ENCODE measurements at places on chromosomes 7 and 10. TPM values are rescaled to one million over a fixed set of nuclear protein-coding genes. Genes with fewer than 3 reads are reported as not detected.
A peak's percentile ranks its signal among the peaks of the same experiment; 100 is the strongest.

PIP gene
- polyA plus RNA-seq, result not detected

GRCh38 chr7:65820287-65820950 lies 52.5 kb upstream of the VKORC1L1 start:
- H3K27ac ChIP-seq, result no peak overlapping the region
- H3K27me3 ChIP-seq, result no peaks in the 10 kb centered on the region
- H3K4me3 ChIP-seq, result no peak overlapping the region

DNA sequence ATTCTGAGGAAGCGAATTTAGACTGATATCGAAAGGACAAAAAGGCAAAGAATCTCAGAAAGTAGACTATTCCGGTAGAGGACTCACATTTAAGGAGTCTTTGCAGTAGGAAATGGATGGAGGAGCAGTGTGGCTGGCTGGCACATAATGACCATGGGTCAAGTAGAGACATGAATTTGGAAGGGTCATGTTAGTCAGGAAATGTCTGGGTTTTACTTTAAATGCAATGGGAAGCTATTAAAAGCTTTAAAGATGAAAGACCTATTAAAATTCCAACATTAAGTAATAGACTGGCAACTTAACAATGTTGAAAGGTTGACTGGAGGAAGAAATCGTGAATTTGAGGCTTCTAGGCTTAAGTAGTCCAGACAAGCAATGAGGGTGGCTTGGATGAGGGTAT lies 90.0 kb upstream of the SEMA3C start:
- H3K4me1 ChIP-seq, result no peaks in the 10 kb centered on the region
- no peaks in the 10 kb centered on the region for H3K36me3 ChIP-seq
- H3K27ac ChIP-seq, result no peak overlapping the region
- no peaks in the 10 kb centered on the region for H3K27me3 ChIP-seq

PDK4 gene
- not detected for polyA plus RNA-seq

GRCh38 chr10:118840071-118840775 lies 85.5 kb upstream of the CACUL1 start:
- H3K4me3 ChIP-seq, result no peak overlapping the region
- H3K36me3 ChIP-seq, result no peaks in the 10 kb centered on the region
- H3K4me1 ChIP-seq, result no peaks in the 10 kb centered on the region
- no peaks in the 10 kb centered on the region for H3K27me3 ChIP-seq
- no peak overlapping the region for H3K27ac ChIP-seq

FAM180A gene
- polyA plus RNA-seq, result not detected

DNA sequence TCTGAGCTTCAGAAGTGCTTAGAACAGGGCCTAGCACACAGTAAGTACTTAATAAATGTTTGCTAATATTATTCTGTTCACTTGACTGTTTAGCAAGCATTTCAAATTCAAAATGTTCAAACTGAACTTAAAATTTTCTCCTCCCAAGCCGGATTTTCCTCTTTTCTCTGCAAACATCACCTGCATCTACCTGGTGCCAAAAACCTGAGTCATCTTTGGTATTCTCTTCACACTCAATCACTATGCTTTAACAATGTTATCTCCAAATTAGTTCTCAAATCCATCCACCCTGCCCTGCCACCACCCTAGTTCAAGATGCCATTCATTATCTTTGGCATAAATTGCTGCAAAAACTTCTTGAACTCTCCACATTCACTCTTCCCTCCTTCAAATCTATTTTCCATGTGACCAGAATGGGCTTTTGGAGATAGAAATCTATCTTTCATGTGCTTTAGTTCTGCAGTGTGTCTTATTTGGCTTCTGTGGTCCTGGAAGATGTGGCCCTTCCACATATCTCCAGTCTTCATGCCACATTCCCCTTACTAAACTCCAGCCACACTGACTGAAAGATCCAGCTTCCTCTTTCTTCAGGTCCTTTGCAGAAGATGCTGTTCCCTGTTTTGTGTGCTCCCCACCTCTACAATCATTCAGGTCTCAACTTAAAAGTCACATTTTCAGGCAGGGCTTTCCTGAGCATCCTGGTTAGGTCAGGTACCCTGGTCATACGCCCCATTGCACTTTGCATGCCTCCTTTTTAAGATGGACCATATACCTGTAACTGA lies 2.0 kb downstream of the GGCT start:
- H3K4me3 ChIP-seq, result no peak overlapping the region
- H3K27ac ChIP-seq, result no peak overlapping the region
- no peak for DNase-seq
- no peaks in the 10 kb centered on the region for H3K36me3 ChIP-seq
- peaks cover 26% of the 10 kb centered on the region for H3K4me1 ChIP-seq

DNA sequence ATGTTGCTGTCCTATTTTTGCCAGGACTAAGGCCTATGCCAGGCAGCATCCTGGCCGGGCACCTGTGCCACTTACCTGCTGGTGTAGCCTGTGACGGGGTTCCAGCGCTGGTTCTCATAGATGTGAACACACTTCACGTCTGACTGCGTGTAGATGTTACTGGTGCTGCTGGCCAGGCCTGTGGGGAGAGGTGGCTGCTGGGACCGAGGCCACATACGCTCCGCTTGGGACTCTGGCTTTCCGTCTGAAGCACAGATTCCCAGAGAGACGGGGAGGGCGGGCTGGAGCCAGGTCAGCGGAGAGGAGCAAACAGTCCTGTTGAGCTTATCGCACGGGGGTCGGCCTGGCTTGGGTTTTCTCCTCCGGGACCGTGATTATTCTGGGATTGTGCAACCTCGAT lies 16.7 kb downstream of the BHLHA15 start:
- no peaks in the 10 kb centered on the region for H3K4me1 ChIP-seq
- H3K36me3 ChIP-seq, result peaks cover 25% of the 10 kb centered on the region
- no peak overlapping the region for H3K27ac ChIP-seq
- no peak for DNase-seq

GRCh38 chr7:65731129-65731528 lies 141.7 kb upstream of the VKORC1L1 start:
- no peak overlapping the region for H3K4me3 ChIP-seq
- no peak for DNase-seq
- no peaks in the 10 kb centered on the region for H3K27me3 ChIP-seq
- no peaks in the 10 kb centered on the region for H3K4me1 ChIP-seq

PARD3 gene
- polyA plus RNA-seq, result 0.13 TPM

DNA sequence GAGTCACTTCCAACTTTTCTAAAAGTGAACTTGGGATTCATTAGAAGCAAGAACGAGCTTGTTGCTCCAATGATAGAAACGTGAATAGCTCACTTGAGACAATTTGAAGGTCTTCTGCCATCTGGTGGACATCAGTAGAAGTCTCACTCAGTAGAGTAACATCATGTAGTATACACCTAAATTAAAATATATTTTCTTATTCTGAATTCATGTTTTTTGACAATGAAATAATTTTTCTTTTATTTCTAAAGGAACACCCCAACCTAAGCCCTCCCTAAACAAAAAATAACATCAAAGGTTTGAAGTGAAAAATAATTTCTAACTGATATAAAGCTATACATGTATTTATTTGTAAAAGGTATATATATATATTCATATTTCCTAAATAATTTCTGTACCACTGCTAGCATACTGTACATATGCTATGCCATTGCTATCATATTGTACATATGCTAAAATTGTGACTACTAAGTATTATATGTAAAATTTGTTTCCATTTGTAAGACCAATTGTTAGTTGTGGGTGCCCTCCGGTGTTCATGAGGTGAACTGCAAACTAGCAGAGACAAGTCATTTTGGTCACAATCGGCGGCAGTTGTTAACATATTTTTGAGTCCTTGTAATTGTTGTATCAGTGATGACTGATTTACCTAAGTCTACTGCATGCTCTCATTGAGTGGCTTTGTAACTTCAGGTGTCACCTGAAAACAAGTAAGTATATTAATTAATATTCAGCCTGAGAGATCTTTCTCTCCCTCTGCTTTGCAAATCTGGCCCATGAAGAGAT lies 121.9 kb downstream of the PTPRZ1 start:
- no peak for DNase-seq
- no peak overlapping the region for H3K4me3 ChIP-seq
- H3K27ac ChIP-seq, result no peak overlapping the region
- H3K27me3 ChIP-seq, result no peaks in the 10 kb centered on the region
- H3K36me3 ChIP-seq, result no peaks in the 10 kb centered on the region

- H3K4me3 ChIP-seq, result peak overlapping the region; percentile 32
- peaks cover 19% of the 10 kb centered on the region for H3K4me1 ChIP-seq
- peaks cover 15% of the 10 kb centered on the region for H3K27me3 ChIP-seq
Measured at GRCh38 chr7:100896732-100897608, 1.3 kb upstream of the ACHE start.

DNA sequence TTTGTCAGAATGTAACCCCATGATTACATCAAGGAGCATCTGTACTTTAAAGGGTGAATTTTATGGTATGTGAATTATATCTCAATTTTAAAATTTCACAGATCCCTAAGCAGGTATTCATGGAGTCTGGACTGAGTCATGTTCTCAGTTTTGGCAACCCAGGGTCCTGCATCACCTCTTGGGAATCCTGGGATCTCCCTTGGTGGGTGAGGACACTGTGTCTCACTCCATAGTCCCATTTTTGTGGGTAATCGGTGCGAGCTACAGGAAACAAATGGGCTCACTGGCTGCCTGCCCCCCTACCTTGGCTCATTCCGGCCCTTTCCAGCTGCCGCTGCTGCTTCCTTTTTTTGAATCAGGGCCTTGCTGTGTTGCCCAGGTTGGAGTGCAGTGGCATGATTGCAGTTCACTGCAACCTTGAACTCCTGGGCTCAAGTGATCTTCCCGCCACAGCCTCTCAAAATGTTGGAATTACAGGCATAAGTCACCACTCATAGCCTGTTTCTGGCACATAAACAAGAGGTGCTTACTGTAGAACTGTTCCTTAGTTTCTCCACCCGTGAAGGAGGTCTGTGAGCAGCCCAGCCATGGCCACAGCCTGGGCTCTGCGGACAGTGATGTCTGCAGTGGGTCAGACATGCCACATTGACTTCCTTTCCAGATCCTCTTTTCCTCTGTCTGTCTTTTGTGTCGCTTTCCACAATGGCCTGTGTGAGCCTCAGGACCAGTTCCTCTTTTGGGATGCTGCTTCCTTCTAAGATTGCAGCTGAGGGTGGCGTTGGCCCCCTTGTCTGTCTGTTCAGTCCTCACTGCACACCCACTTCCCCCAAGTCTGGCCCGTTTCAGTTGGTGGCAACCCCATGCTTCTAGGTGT lies 14.5 kb downstream of the PALD1 start:
- no peaks in the 10 kb centered on the region for H3K36me3 ChIP-seq
- no peak for DNase-seq
- no peak overlapping the region for H3K27ac ChIP-seq
- H3K27me3 ChIP-seq, result no peaks in the 10 kb centered on the region
- no peak overlapping the region for H3K4me3 ChIP-seq

- no peaks in the 10 kb centered on the region for H3K27me3 ChIP-seq
- no peak overlapping the region for H3K4me3 ChIP-seq
- peak overlapping the region; percentile 10 for H3K27ac ChIP-seq
- no peaks in the 10 kb centered on the region for H3K36me3 ChIP-seq
- no peak for DNase-seq
- H3K4me1 ChIP-seq, result peaks cover 75% of the 10 kb centered on the region
Measured at GRCh38 chr10:3800586-3800985, 15.6 kb upstream of the KLF6 start.

DNA sequence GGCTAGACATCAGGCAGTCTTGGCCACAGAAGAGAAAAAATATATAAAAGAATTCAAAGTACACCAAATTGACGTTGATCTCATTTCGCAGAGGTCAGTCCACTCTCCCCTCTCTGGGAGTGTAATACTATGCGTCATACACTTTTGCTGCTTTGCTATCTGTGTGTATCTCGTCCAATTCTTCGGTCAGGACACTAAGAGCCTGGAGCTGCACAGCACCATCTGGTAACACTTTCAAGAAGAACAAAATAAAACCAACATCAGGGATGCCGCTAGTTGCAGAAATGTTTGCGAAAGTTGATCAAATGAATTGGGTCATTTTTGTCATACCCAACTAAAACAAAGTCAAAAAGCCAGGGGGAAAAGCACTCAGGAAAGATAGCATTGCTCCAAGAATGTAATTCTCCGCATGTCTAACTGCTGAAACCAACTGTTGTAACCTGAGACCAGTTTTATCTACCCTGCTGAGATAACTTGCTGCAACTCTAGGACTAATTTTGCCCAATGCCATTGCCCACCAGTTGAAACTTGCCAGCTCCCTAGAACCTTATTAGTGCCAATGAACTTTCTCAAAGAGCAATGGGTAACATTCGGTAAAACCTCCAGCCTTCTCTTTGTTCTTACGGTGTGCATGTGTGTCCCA lies 23.0 kb downstream of the TMEM176A start:
- DNase-seq, result no peak
- H3K4me3 ChIP-seq, result no peak overlapping the region
- no peaks in the 10 kb centered on the region for H3K36me3 ChIP-seq
- no peak overlapping the region for H3K27ac ChIP-seq
- H3K27me3 ChIP-seq, result no peaks in the 10 kb centered on the region

GRCh38 chr7:53609185-53609584 lies 573.8 kb downstream of the POM121L12 start:
- H3K4me1 ChIP-seq, result no peaks in the 10 kb centered on the region
- no peak for DNase-seq
- H3K27me3 ChIP-seq, result no peaks in the 10 kb centered on the region
- no peaks in the 10 kb centered on the region for H3K36me3 ChIP-seq
- no peak overlapping the region for H3K4me3 ChIP-seq

GRCh38 chr10:79028056-79028430 lies 40.7 kb upstream of the ZMIZ1 start:
- peaks cover 29% of the 10 kb centered on the region for H3K4me1 ChIP-seq
- no peaks in the 10 kb centered on the region for H3K27me3 ChIP-seq
- no peak overlapping the region for H3K4me3 ChIP-seq
- no peak overlapping the region for H3K27ac ChIP-seq
- no peaks in the 10 kb centered on the region for H3K36me3 ChIP-seq
- DNase-seq, result no peak

GRCh38 chr10:113410618-113411017 lies 142.2 kb upstream of the HABP2 start:
- H3K27me3 ChIP-seq, result no peaks in the 10 kb centered on the region
- H3K4me1 ChIP-seq, result no peaks in the 10 kb centered on the region
- no peak for DNase-seq
- H3K36me3 ChIP-seq, result no peaks in the 10 kb centered on the region

Data from CD4-positive, alpha-beta memory T cell (primary cell).